ENCODE measurements at places on chromosomes 5 and 9.
A peak's percentile ranks its signal among the peaks of the same experiment; 100 is the strongest.

DNA sequence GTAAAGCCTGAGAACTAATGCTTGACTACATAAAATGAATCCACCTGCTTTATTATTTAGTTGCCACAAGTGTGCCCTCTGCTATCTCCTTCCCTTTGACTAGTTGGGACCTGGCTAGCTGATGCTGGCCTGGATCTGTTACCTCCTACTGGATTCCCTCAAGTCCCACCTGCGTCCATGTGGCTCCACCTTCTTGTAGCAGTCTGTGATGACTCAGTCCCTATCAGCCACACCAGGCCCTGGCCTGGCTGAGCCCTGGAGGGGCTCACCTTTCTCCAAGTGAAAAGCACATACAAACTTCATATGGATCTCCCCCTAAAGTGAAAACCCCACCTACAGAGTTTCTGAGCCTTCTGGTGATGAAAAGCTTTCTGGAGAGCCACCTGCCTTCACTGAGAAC lies 611.4 kb downstream of the SEMA5A start:
- DNase-seq, result no peak

- no peak for DNase-seq
These were observed 5.1 kb upstream of the SMIM15 start for GRCh38 chr5:61167382-61167781.

- DNase-seq, result no peak
These were observed 32.3 kb downstream of the DIMT1 start for GRCh38 chr5:62371409-62371808.

GRCh38 chr5:91383956-91384300 lies 811 bp upstream of the ARRDC3 start:
- peak; percentile 31 for DNase-seq

DNA sequence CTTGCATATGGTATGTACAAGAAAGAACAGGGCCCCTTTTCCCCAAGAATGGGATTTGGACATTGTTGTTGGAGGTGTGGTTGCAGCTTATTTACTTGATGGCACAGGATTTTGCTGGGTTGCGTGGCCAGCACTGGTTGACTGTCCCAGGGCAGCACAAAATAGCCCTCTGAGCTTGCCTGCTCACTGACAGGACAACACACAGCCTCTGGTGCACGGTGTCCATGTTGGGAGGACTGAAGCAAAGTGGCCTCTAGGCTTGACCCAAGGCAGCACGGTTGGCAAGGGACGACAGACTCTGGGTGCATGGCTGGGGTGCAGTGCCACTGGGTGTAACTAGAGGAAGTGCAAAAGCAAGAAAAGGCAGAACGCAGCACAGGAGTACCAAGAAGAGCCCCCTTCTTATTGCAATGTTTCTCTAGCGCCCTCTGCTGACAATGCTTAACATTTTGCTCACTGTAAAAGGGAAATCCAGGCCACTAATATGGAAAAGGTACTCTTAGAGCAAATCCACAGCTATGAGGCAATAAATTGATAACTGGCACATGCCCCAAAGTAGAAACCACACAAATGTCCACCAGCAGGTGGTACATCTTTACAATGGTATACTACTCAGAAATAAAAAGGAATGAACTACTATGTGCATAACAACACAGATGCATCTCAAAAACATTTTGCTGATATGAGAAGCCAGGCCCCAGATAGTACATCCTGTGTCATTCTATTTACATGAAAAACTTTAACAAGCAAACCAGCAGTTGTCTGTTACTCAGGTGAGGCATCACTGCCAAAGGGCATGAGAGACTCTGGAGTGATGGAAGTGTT lies 47.4 kb upstream of the BARX1 start:
- DNase-seq, result peak; percentile 75

GRCh38 chr9:18976221-18976708 lies 56.7 kb downstream of the SAXO1 start:
- DNase-seq, result no peak

DNA sequence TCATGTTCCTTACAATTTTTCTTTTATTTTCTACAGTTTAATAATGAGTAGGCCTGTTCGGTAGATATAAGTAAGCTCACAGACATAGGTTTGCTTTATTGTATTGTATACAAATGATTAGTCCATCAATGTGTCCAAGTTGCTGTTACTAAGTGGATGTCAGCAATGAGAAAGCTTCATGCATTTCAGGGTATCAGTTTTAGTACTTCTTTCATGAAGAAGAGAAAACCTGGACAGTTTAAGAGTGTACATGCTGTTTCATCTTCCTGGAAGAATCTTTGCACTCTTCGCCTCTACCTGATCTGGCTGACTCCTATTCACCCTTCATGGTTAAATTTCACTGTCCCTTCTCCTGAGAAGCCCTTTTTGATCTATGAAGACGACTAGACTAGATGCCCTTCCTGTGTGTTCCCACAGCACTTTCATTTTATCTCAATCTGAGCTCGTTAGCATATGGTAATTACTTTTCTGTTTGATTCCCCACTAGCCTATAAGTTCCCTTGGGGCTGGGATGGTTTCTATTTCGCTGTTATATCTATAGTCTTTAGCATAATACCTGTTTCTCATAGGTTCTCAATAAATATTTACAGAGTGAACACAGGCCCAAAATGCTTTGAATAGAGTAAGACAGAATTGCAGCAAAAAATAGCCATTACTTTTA lies 70.7 kb downstream of the CETN3 start:
- no peak for DNase-seq

DNA sequence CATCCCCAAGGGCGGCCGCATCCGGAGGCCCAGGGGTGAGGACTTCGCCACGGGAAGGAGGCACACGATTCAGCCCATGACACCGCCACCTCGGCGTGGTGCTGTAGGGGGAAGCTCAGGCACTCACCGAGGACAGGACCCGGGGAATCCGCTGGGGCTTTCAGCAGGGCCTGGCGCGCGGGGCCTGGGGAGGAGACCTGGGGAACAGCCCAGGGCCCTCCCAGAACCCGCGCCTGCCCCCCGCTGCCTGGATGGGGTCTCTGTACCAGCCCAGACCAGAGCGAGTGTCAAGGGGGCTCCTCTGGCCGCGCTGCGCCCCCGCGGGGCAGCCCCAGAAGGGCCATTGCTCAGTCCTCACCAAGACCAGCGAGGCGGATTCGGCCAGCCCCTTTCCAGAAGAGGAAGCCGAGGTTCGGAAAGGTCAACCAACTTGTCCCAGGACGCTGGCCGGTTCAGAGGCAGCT lies 12.8 kb downstream of the COL23A1 start:
- no peak for DNase-seq

GRCh38 chr5:124371111-124371706 lies 375.2 kb downstream of the ZNF608 start:
- no peak for DNase-seq

- no peak for DNase-seq
These were observed 6.0 kb downstream of the UBE2QL1 start for GRCh38 chr5:6454628-6455053.

GRCh38 chr9:4796988-4797853 lies 4.5 kb downstream of the RCL1 start:
- peak; percentile 30 for DNase-seq

DNA sequence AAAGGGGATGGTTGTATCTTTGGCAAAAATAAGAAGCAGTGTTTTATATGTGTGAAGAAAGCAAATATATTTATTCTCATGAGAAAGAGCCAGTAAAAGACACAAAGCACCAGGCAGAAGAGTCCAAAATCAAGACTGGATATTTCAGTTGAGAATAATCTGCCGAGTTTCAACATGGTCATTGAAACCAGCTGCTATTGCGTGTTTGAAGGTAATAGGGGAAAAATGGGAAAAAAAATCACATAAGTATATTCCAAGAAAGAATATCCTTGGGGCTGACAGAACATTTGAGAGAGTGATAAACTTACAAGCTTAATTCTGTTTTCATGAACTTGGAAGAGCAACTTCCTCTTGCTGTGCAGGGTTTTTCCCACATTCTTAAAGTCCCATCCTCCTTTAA lies 79.9 kb downstream of the ISOC1 start:
- DNase-seq, result no peak

DNA sequence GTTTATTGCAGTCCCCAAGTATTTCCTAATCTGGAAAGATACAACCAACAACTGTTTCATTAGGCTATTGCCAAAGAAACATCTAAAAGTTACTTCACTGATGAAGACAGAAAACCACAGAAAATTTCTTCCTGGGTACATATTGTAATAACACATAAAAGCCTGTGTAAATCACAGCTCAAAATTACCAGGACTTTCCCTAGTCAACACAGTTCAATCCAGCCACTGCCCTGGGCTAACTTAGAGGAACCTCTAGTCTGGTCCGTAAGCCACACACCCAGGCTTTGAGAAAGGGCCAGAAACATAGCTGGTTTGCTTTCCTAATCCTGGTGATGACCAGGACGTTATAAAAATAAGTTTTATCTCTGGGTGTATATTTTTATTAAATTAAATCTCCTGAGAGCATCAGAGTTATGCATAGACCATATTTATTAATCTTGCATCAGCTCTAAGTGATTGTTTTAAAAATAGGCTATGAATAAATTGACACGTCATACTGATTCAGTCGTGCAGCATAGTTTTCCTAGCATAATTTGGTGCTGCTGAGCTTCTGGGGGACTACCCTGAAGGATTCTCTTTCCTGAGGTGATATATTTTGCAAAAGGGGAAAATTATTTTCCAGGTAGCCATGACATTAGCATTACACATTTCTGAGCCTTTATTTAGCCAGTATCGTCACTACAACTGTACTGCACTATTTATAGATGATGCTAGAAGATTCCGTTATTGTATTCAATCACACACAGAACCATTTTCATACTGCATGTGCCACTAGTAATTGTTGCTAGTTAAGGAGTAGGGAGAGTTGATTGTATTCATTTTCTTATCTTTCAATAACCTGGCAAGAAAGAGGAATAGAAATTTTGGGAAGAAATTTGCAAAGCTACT lies 12.6 kb upstream of the MUSK start:
- DNase-seq, result no peak

DNA sequence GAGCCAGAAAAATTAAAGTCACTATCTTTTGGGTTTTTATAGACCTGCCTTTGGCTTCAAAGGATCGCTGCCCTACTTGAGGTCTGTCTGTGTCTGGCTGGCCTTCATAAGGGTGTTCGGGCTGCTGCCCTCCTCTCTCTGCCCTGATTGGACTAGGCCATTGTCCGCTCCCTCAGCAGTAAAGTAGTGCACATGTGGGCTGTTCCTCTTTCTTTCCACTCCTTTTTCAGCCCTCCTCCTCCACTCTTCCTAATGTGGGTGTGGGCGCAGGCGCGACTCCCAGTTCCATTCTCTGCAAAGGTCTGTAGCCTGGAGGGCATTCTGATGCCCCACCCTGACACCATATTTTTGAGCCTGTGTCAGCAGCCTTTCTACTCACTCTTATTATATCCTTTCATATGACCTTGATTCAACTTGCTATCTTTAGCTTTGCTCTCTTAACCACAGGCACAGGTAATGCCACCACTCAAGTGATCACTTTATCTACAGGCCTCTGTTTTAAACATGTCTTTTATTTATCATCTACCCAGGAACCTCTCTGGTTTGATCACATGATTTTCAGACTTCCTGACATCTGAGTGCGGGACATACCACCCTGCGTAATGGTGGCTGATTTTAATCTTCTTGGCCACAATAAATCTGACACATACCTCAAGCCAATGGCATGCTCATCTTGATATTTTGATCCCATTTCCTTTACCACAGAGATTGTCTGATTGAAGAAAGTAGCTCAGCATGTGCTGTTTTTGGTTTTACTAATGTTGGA lies 144.5 kb downstream of the AOPEP start:
- no peak for DNase-seq

GRCh38 chr5:120122703-120123102 lies 341.4 kb upstream of the PRR16 start:
- no peak for DNase-seq

GRCh38 chr5:117131048-117131679 lies 556.5 kb upstream of the SEMA6A start:
- no peak for DNase-seq

GRCh38 chr9:136004219-136004618 lies 43.0 kb upstream of the UBAC1 start:
- no peak for DNase-seq

Measured in renal pelvis (tissue), 12 donors.